GM23338 (cell line): ENCODE measurements at places on chromosomes 1 and 21. TPM values are rescaled to one million over a fixed set of nuclear protein-coding genes. Genes with fewer than 3 reads are reported as not detected.

PPM1J gene
- 12.7 and 22.4 TPM in 2 replicates for total RNA-seq

HENMT1 gene
- 7.0 and 9.7 TPM in 2 replicates for total RNA-seq

FCRL5 gene
- total RNA-seq = 2.8 and 3.1 TPM in 2 replicates

LRRC53 gene
- total RNA-seq = not detected in 2 replicates

OLFM3 gene
- 0.27 and 0.31 TPM in 2 replicates for total RNA-seq

OR2G6 gene
- total RNA-seq = not detected in 2 replicates

TP73 gene
- 1.8 and 3.4 TPM in 2 replicates for total RNA-seq

HTR6 gene
- 0.66 and 0.82 TPM in 2 replicates for total RNA-seq

PIK3CD gene
- 16.8 and 32.1 TPM in 2 replicates for total RNA-seq

- DNase-seq = no peak
These were observed 7.6 kb upstream of the ATF3 start for GRCh38 chr1:212600980-212601379.

DNA sequence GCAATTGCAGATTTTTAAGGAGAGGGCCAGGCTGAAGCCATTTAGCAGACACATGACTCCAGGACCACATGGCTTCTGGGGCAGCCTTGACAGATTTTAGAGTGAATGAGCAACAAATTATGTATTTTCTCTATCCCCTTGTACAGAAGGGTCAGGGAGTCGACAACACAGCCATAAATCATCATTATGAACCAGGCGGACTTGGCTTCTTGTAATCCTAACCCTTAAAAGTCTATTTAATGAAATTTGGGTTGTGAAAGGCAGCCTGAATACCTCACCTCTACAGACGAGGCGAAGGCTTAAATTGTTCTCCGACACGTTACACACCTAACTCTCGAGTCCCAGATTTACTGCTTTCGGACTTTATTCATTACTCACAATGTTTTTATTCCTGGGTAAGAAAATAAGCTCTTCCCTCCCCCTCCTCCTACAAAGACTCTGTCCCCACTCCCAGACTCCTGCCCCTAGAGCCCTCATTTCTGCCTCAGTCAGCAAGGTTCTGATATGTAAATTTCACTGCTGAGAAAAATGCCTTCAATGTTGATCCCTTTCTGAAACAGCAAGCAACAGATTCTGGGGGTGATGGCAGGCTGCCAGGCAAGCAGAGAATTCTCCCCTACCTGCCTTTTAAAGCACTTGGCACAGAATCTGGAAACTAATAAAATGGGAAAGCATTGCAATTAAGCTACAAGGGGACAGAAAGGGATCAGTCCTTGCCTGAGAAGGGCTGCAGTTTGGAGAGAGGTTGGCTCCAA, 51.6 kb downstream of the PLPP3 start:
- peak; percentile 40 for DNase-seq

DNA sequence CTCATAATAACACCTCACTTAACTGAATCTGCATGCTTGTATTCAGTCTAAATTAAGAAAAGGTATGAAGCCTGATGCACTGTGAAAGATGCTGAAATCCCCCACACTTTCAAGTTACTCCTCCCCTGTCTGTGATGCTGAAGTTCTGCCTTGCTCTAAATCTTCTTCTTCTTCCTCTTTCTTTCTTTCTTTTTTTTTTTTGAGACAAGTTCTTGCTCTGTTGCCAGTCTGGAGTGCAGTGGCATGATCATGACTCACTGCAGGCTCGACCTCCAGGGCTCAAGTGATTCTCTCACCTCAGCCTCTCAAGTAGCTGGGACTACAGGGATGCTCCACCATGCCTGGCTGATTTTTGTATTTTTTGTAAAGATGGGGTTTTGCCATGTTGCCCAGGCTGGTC, 231.0 kb upstream of the B3GALT2 start:
- no peak for DNase-seq

- no peak for DNase-seq
These were observed 1995.8 kb downstream of the NCAM2 start for GRCh38 chr21:22993822-22994574.

GRCh38 chr21:25925936-25926335, 191.2 kb downstream of the GABPA start:
- DNase-seq = no peak

GRCh38 chr1:174167265-174167803, 8.0 kb downstream of the RABGAP1L start:
- no peak for DNase-seq

DNA sequence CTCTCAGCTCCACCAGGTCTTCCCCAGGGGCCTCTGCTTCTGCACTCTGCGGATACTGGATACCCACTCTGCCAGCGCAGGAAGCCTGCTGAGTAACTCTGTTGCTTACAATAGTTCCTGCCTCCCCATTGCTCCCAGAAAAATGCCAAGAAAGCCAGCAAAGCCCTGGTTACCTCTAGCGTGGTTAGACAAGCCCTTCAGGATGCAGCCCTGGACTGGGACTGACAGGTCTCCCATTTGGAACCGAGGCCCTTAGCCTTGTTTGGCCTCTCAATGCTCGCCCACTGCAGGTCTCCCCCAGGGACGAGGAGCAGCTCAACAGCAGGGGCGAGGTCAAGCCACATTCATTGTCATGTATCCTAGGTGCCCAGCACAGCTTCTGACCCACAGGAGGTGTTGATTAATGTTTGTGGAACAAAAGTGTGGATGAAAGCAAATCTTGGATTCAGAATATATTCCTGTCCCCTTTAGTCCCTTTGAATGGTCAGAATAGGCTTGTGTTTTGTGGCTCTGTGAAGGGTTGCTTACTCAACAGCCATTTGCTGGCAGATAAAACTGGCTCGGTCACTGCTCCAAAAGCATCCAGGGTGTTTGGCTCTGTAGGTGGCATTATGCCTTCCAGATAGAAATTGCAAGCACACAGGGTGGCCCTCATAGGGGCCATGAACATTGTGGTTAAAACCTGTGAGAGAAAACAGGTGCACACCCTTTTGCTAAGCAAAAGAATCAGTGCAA, 58.9 kb downstream of the C1orf198 start:
- no peak for DNase-seq

DNA sequence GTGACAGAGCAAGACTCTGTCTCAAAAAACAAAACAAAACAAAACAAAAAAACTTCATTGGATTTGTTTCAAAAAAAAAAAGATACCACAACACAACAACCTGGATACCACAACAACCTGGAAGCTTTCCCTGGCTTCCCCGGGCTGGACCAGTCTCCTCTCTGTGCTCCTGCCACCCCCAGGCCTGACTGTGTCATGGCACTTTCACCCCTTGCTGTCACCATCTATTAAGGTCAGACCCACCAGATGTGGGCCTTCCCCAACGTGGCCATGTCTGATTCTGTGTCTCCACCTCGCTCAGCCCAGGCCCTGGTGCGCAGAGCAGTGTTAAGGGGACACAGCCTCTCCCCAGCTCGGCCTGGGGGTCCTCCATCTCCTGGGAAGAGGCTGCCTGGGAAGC, 28.3 kb upstream of the ACOT11 start:
- peak; percentile 80 for DNase-seq

DNA sequence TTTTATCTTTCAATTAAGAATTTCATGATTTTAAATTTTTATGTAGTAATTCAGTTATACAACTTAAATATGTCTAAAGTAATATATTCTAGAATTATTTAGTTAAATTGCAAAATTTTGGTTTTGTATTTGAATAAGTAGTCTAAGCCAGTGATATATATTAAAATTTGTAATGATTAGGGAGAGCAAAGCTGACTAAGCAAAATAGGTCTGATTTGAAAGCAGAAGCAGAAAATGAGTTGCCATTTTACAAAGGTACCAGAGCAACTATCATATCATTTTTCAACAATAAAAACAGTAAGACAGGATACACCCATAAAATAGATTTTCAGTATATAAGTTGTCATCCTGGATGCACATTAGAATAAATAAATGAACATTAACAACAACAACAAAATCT, 177.9 kb downstream of the COP1 start:
- no peak for DNase-seq

- no peak for DNase-seq
These were observed 43.7 kb upstream of the MAB21L3 start for GRCh38 chr1:116067566-116067890.

- no peak for DNase-seq
These were observed 15.8 kb downstream of the SMAP2 start for GRCh38 chr1:40389322-40389803.

DNA sequence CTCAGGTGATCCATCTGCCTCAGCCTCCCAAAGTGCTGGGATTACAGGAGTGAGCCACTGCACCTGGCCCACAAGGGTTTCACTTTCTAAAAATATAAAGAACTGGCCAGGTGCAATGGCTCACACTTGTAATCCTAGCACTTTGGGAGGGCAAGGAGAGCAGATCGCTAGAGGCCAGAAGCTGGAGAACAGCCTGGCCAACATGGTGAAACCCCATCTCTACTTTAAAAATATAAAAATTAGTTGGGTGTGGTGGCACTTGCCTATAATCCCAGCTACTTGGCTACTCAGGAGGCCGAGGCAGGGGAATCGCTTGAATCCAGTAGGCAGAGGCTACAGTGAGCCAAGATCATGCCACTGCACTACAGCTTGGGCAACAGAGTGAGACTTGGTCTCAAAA, 25.7 kb downstream of the MRPL39 start:
- no peak for DNase-seq

- peak; percentile 56 for DNase-seq
These were observed 89.0 kb upstream of the HMCN1 start for GRCh38 chr1:185645162-185645640.

- DNase-seq = no peak
These were observed 38.3 kb upstream of the NRDC start for GRCh38 chr1:51916587-51917405.

GRCh38 chr1:65176056-65176450, 28.1 kb downstream of the AK4 start:
- no peak for DNase-seq

- DNase-seq = no peak
These were observed 24.6 kb downstream of the NTPCR start for GRCh38 chr1:232974971-232975370.

GRCh38 chr1:82901561-82901960, 1097.4 kb downstream of the TTLL7 start:
- no peak for DNase-seq

- peak; percentile 99 for DNase-seq
These were observed 23.1 kb downstream of the USP25 start for GRCh38 chr21:15752763-15753407.

DNA sequence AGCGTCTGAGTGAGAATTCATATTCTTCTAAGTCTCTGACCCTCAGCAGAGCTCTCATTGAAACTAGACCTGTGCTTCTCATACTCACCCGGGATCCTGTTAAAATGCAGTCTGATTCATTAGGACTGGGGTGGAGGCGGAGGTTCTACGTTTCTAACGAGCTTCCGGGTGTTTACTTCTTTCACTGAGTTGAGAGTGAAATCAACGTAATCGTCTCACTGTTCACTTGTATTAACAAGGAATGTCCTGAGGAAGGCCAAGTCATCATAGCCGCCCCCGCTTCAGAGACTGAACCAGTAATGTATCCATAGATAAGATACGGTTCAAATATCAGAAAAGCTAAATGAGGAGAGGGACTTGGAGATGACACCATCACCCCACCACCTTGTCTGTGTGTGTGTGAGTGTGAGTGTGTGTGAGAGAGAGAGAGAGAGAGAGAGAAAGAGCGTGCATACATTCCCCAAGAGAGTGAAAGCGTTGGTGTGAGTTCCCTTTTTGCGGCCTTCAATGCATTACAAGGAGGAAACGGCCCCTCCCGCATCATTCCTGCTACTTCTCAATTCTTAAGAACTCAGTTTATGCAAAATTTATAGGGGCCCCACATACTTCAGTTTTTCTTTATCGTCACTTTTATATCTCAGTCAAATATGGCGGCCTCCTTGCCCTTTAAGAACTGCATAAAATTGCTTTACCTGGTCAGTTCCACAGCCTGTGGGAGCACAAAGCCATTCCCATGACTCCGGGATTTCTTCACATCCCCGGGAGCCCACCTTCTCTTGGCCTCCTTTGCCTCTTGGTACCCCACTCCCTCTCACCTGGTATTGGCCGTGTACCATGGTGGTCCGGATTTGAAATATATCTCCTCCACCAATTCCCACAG, 19.8 kb downstream of the KMO start:
- no peak for DNase-seq

- DNase-seq = peak; percentile 53
These were observed 210.3 kb downstream of the ASTN1 start for GRCh38 chr1:176954242-176954641.

DNA sequence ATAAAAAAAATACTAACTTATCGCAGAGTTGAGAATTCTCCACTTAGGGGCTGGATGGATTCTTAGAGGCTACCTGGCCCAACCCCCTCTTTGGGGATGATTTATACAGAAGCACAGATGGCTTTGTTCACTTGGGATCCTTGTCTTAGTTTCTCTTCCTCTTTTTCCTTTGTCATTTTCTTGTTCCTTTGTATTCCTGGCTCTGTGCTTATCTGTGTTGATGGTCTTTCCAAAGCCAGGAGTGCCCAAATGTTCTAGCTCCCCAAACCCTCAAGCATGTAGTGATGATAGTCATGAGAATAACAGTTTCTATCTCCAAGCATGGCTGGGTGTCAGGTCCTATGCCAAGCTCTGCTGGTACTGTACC, 27.4 kb downstream of the EPHB2 start:
- DNase-seq = no peak

GRCh38 chr1:44806025-44806703, 987 bp downstream of the DYNLT4 start:
- no peak for DNase-seq

DNA sequence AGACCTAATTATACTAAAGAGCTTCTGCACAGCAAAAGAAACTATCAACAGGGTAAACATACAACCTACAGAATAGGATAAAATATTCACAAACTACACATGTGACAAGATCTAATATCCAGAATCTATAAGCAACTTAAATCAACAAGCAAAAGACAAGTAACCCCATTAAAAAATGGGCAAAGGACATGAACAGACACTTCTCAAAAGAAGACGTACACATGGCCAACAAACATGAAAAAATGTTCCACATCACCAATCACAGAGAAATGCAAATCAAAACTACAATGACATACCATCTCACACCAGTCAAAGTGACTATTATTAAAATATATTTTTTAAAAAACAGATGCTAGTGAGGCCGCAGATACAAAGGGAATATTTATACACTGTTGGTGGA, 99.8 kb downstream of the FAF1 start:
- DNase-seq = no peak

- no peak for DNase-seq
These were observed 805.6 kb upstream of the CXADR start for GRCh38 chr21:16707274-16707673.
